ENCODE measurements at places on chromosomes 3 and 15.

DNA sequence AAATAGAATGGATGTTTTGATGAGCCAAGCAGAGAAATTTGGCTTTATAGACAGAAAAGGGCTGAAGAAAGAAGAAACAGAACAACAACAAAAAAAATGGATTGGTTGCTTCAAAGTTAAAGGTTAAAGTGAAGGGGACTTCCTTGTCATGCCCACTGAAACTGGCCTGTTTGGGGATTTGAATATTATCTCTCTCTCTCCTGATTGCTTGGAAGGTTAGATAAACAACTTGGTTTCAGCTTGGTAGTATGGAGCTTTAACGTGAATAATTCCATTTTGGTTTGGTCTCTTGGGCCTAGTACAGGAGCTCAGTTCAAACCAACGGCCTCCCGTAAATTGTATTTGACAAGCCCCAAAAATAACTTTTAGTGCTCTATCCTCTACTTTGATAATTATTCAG, 70.8 kb upstream of the MBNL1 start:
- no peak for DNase-seq

DNA sequence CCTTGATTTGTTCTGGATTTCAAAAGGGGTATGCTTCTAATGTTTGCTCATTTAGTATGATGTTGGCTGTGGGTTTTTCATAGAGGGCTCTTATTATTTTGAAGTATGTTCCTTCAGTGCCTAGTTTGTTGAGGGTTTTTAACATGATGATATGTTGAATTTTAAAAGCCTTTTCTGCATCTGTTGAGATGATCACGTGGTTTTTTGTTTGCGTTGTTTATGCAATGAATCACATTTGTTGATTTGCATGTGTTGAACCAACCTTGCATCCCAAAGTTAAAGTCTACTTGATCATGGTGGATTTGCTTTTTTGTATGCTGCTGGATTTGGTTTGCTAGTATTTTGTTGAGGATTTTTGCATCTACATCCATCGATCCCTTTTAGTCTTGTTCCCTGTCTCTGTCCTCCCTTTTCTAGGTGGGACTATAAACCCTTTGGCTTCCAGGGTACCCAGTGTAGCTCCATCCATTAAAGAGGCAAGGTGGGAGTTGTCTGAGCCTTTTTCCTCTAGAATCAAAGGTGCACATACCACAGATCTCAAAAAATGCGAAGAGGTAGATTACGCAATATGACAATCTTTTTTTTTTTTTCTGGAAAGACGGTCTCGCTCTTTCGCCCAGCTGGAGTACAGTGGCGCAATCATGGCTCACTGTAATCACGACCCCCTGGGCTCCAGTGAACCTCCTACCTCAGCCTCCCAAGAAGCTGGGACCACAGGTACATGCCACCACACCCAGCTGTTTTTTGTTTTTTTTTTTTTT, 221.6 kb upstream of the UBE2E1 start:
- DNase-seq: no peak

GRCh38 chr3:137770835-137771399, 6.8 kb downstream of the SOX14 start:
- no peak for DNase-seq

- DNase-seq: no peak
These were observed 584 bp downstream of the RPS17 start for GRCh38 chr15:82539691-82540054.

GRCh38 chr3:122067588-122068240, 12.6 kb downstream of the CD86 start:
- no peak for DNase-seq

DNA sequence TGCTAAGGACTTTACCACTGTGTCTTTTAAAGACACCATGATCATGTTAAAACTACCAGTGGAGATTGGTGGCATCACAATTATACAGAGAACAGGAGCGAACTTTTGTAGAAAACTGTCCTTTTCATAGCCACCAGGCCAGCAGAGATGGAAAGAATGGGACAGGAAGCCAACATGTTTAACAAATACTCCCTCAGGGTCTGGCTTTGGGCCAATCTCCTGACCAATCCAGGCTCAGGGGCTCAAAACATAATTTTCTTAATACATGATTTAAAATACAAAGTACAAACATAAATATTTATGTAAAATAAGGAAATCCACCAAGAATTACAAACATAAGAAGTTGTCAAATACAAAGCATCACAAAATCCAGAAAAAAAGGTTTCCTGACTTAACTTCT, 266.0 kb downstream of the VPS13C start:
- no peak for DNase-seq

GRCh38 chr3:162769564-162769963, 1273.0 kb downstream of the OTOL1 start:
- DNase-seq: no peak

GRCh38 chr15:47473832-47474231, 243.5 kb upstream of the SEMA6D start:
- no peak for DNase-seq

DNA sequence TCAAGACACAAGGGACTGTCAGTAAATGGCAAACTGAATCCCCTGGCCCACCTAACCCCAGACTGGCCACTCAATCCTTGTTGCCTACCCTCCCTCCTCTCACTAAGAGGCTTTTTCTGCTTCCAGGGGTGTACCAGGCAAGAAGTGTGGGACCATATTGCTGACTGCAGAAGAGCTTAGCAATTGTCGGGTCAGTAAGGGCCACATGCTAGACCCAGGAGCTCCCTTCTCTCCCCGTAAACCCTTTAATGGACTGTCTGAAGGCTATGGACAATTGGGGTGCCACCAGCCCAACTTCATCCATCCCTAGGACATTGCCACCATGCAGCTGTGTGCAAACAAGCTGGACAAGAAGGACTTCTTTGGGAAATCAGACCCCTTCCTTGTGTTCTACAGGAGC, 8.8 kb downstream of the CPNE9 start:
- DNase-seq: no peak

All from bone marrow (tissue), 2 donors.